ENCODE measurements at places on chromosomes 7 and 10.

GRCh38 chr10:14010101-14010558 is 320.6 kb downstream of the FRMD4A start:
- DNase-seq: peak; percentile 47

- DNase-seq: no peak
Observed at GRCh38 chr10:48453451-48454301, 147.2 kb downstream of the MAPK8 start.

- peak; percentile 42 for DNase-seq
Observed at GRCh38 chr10:77939561-77940001, 13.0 kb upstream of the DLG5 start.

GRCh38 chr10:20327954-20328353 is 511.7 kb downstream of the PLXDC2 start:
- no peak for DNase-seq

DNA sequence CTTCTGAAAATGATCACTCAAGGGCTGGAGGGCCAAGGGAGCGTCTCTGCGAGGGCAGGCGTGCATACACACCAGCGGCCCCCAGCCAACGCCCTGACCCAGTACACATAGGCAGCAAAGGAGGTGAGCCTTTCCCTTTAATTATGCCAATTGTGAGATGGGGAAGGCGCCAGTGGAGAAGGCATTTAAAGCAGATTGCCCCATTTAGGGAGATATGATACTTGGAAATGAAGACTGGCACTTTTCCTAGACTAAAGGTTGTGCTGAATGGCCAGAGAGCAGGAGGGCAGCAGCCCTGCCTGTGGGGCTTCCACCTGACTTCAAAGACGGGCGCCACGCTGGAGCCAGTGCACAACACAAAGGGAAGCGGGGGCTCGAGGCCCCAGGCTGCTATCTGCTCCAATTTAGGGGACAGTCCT is 24.1 kb downstream of the HIPK2 start:
- DNase-seq: no peak

GRCh38 chr7:156639426-156640256 is 933 bp upstream of the RNF32 start:
- no peak for DNase-seq

- DNase-seq: no peak
Observed at GRCh38 chr10:132027423-132027983, 38.2 kb upstream of the JAKMIP3 start.

DNA sequence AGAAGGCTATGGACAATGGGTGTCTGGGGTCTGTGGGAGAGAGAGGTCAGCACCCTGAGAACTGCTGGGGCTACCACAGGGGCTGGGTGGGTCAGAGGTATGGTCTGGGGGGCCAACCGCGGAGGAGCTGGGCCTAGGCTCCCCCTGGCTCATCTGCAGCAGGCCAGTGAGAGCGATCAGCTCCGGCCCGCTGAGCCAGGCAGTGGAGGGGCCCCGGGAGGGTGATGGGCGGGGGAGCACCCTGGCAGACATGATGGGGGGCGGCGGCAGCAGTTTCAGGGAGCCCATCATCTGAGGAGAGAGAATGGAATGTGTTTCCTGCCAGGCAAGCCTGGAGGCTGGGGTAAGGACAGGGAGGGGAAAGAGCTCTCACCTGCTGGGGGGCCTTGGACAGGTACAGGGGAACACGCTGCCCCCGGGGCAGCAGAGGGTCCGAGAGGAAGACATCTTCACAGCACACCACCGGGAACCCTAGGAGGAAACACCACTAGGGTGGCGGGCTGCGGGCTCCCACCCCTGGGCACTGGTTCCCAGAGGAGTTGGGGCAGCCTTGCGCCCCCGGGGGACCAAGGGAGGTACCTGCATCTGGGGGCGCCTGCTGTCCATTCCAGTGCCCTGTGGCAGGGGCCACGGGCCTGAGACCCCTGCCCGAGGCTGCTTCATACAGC is 1.3 kb downstream of the SAP25 start:
- no peak for DNase-seq

- DNase-seq: no peak
Observed at GRCh38 chr10:90286406-90286805, 571.4 kb downstream of the HTR7 start.

DNA sequence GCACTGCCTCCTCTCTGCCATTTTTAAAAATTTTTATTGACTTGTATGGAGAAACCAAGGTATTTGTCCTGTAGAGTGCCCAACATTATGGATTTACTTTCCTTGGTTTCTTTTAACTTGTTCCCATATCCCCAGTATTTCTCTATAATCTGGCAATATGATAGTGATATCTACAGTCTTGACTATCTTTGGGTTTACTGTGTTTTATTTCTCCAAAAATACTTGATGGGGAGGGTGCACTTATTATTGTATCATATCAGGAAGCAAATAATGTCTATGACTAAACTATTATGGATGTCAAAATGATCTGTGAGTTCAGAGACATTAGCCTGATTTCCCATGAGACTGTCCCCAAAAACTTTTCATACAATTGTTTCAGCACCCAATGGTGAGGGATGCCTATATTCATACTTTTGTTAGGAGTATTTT is 6.6 kb downstream of the TFPI2 start:
- no peak for DNase-seq

- peak; percentile 87 for DNase-seq
Observed at GRCh38 chr7:47371733-47372368, 210.1 kb downstream of the TNS3 start.

DNA sequence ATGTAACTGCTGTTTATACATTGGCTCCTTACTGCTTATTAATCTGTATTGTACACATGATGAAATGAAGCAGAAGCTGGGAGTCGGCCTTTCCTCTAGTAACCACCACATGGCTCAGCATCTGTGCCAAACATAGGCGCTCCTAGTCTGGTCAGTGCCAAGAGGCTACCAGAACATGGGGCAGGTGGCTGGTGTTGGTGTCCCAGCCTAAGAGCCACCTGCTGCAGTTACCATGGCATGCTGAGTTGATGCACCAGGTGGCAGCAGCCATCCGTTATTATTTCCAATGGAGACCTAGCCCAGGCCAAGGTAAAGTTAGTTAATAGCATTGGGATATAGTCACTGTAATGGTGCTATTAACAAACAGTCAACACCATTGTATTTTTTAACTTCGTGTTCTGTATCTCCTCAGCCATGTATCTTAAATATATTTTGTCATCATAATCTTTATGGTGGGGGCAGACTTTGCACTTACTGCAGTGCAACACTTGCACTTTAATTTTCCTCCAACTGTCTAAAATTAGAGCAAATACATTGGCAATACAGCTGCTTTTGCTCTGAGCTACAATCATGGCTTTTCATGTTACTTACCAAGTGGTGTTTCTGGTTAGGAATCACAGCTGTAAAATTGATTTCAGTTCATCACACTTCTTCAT is 33.1 kb downstream of the HBP1 start:
- DNase-seq: peak; percentile 51

DNA sequence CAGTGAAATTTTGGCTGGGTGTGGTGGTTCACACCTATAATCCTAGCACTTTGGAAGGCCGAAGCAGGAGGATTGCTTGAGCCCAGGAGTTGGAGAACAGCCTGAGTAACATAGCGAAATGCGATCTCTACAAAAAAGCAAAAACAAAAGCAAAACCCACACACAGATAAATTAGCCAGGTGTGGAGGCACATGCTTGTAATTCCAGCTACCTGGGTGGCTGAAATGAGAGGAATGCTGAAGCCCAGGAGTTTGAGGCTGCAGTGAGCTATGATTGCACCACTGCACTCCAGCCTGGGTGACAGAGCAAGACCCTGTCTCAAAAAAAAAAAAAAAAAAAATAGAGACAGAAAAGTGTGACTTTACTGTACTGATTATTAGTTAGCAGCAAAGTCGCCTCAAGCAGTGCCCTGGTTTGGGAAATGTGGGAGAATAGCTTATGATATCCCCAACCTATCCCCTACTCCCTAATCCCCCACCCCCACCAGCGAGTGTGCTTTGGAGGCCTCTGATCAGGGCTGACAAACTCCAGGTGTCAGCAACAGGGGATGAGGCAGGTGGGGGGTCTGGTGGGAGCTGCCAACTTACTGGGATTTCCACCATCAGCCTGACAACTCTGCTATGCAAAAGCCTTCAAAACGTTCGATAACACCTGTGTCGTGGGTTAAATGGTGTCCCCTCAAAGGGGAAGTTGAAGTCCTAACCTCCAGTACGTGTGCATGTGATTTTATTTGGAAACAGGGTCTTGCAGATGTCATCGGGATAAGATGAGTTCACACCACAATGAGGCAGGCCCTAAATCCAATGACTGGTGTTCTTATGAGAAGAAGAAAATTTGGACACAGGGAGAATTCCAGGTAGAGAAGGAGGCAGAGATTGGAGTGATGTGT is 124.7 kb upstream of the SDK1 start:
- DNase-seq: no peak

GRCh38 chr10:132715776-132716680 is 69.9 kb downstream of the NKX6-2 start:
- DNase-seq: no peak

GRCh38 chr10:1347962-1348772 is 292.0 kb downstream of the WDR37 start:
- no peak for DNase-seq

DNA sequence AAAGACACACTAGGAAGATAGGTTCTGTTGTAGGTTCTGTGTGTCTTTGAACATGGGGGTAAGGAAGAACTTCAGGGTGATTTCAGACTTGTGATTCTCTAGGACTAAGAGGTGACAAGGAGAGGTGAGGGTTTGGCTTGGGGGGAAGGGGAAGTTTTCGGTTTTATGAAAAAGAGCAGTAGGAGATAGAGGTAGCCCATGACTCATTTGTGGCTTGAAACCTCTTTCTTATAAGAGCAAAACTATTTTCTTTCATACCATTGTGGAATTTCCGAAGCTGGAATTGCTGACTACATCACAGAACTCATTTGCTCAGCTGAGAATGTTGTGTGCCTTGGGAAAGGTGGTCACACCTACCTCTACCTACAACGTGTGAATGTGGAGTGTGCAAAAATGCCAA is 39.6 kb upstream of the IKZF1 start:
- no peak for DNase-seq

DNA sequence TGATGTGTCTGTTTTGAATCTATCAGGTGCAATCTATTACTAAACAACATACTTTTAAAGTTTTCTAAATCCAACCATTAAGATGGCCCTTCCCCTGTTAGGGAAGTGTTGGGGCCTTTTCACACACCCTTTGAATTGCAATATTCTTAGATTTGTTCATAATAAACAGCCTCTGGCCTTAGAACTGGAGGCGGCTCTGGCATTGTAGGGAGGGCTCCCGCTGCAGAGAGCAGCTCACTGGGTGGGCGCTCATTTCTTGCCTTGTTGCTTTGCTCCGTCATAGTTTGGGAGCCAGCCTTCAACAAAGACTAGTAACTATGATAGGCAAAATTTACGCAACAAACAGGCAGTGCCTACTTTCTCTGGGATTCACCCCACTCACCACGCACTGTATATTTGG is 4.2 kb upstream of the HOXA10 start:
- no peak for DNase-seq

DNA sequence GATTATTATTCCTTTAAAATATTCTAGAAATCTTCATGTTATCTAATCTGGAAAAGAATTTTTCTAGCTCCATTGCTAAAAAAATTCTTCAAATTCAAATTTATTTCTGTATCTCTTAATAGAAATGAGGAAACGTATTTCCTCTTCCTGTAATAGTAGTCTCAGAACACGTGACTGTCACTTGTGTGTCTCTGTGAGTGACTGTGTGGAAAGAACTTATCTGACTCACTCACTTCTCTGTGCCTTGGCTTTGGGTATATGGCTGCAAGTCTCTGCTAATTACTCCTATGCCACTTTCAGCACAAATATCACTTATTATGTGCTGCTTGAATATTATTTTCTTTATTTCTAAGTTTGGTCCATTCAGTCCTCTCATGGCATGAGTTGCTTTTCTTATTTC is 132.7 kb downstream of the CNTNAP2 start:
- no peak for DNase-seq

All from heart right ventricle (tissue), 16 donors.